ENCODE measurements at places on chromosomes 3 and 15.

GRCh38 chr15:66839506-66840112 lies 137.6 kb downstream of the SMAD6 start:
- no peak for DNase-seq

- DNase-seq, result peak; percentile 54
These were observed 85.2 kb upstream of the PPIB start for GRCh38 chr15:64247906-64248541.

DNA sequence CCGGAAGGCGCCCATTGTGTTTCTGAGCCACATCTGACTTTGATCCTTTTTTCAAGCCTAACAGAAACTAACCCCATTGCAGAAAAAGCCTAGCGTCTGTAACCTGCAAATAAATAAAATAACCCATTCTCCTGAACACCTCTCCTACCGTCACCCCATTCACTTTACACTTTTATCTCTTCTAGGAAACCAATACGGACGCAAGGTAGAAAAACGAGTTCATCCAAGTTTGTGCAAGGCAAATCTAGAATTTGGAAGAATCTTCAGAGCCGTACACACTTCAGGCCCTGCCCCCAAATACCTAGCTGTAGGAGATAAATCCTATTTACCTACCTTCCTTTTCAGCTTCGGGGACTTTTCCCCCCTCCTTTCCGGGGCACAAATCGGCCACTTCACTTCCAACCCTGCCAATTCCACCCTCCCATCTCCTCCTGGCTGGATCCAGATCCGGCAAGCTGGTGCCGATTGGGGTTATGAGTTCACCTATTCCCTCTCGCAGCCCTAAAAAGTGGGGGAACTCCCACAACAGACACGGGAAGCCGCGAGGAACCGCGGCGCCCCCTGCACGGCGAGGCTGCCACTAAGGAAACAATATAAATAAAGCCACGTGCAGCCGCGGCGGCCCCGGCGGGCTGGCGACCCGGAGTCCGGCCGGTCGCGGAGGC lies 987 bp downstream of the PRTG start:
- peak; percentile 1 for DNase-seq

DNA sequence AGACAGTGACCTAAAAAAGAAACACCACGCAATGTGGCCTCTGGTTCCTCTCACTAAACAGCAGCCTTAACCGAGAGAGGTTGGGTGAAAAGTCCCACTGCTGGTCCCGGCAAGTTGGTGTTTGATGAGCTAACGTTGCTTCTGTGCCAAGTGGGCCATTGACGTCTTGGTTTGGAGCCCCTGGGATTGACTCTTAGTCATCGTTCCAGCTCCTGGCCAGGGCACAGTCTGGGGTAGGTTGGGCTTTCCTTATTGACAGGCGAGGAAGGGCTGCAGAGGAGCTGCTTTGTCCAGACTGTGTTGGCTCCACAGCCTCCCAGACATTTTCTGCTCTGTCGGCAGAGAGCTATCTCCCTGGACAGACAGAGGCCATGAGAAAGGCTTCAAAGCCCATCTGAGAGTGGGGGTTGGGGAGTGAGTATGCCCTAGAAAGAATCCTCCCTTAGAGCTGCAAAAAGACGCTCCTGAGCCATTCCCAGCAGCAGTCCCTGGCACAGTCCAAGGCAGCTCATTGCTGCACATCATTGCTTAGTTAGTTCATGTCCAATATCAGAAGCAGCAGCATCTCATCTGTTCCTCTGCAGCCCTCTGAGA lies 28.6 kb upstream of the C3orf80 start:
- DNase-seq, result no peak

- DNase-seq, result no peak
These were observed 6.4 kb downstream of the SIAH2 start for GRCh38 chr3:150756491-150757059.

- no peak for DNase-seq
These were observed 190.0 kb downstream of the EFHB start for GRCh38 chr3:19744047-19744446.

GRCh38 chr3:161314836-161315395 lies 56.4 kb downstream of the SPTSSB start:
- peak; percentile 29 for DNase-seq

DNA sequence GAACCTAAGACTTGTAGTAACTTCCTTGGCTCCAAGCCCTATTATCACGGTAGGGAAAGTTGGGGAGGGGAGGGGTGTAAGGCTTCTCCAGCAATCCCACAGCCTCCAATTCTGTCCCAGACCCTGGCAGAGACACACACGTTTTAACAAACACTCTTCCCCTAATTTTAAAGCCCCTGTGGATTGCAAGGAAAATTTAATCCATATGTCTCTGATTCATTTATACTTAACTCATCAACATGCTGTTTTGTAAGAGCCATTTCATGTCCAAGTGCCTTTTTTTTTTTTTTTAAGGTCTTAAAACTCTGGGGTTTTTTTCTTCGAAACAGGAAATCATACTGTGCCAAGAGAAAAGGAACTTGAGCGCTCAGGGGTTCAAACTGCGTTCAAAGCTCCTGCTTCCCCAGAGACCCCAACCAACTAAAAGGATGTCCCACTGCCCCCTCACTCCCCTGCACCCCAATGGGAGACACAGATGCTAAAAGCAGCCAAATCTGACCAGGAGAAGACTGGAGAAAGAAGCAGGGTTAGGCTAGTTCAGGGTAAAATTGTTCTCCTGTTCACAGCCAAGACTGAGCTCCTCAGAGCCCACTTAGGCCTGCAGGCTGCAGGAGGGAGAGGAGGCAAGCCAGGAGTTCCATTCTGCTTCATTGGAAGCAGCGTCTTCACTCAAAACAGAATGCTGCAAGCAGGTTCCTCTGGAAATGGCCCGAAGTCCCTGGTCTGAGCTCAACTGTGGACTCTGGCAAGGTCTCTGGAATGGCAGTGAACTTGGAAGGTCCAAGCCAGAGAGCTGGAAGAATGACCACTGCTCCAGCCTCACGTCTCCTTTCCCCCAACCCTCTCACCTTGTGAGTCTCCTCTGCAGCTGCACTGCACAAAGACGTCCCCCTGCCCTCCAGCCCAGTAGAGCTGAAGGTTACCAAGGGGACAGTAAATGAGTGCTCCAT lies 172.5 kb downstream of the NTRK3 start:
- DNase-seq, result no peak

- no peak for DNase-seq
These were observed 3.4 kb upstream of the SKOR1 start for GRCh38 chr15:67821784-67822440.

- peak; percentile 80 for DNase-seq
These were observed 57.6 kb downstream of the BHLHE40 start for GRCh38 chr3:5036858-5037257.

- peak; percentile 75 for DNase-seq
These were observed 5.6 kb upstream of the SRPRB start for GRCh38 chr3:133799794-133800585.

DNA sequence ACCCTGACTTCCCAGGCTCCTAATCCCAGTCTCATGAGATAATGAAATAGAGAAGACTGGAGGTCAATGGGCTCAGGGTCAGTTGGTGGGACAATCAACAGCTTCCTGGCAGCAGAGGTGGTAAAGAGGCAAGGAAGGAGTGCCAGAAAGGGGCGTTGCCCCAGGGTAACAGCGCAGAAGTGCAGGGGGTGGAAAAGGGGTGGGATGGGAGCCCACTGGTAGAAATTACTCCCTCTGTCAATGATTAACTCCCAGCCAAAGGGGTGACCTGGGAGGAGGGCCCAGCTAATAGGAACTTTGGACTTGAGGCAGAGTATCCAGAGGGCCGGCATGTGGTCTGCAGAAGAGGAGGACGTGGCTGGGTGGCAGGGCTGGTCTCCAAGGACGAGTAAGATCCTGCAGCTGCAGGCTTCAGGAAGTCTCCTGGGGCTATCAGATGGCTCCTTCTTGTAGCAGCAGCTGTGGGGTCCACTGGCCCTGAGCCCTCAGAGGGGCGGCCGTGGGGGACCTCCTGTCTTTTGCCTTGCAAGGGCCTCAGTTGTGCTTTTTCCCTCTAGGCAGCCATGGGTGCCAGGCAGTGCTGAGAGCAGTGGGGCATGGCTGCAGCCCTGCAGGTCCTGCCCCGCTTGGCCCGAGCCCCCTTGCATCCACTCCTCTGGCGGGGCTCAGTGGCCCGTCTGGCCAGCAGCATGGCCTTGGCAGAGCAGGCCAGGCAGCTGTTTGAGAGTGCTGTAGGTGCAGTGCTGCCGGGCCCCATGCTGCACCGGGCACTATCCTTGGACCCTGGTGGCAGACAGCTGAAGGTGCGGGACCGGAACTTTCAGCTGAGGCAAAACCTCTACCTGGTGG lies 2.3 kb downstream of the GLYCTK start:
- DNase-seq, result no peak

DNA sequence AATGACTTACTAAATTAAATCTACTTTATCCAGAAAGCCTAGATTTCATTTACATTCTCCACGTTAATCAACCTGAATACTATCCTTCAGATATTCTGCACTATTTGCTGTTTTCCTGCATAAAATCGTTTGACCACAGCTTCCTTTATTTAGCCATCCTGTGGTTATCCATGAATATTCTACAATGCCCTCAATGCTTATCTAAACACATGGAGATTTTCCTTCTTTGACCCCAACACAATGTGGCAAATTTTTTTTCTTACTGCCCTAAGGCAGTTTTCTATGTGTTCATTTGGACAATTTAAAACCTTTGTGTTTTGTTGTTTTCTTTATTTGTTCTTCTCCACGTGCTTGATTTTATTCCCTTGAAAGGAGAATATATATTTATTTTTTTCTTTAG lies 495.5 kb upstream of the ROBO1 start:
- no peak for DNase-seq

- DNase-seq, result peak; percentile 92
These were observed 2.4 kb downstream of the PML start for GRCh38 chr15:73996939-73997338.

DNA sequence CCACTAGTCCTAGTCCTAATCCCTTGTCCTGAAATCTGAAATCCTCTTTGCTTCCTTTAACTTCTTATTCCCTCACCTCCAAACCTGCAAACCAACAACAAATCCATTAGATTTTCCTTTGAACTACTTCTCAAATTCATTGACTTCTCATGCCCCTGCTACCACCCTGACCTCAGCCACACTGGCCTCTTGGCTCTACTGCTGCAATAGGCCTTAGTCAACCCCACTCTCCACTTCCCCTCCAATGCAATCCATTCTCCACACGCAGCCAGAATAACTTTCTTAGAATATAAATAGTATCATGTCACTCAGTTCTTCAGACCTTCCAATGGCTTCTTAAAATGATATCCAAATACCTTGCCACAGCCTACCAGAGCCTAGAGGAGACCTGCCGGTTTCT lies 131.1 kb upstream of the GADL1 start:
- peak; percentile 10 for DNase-seq

DNA sequence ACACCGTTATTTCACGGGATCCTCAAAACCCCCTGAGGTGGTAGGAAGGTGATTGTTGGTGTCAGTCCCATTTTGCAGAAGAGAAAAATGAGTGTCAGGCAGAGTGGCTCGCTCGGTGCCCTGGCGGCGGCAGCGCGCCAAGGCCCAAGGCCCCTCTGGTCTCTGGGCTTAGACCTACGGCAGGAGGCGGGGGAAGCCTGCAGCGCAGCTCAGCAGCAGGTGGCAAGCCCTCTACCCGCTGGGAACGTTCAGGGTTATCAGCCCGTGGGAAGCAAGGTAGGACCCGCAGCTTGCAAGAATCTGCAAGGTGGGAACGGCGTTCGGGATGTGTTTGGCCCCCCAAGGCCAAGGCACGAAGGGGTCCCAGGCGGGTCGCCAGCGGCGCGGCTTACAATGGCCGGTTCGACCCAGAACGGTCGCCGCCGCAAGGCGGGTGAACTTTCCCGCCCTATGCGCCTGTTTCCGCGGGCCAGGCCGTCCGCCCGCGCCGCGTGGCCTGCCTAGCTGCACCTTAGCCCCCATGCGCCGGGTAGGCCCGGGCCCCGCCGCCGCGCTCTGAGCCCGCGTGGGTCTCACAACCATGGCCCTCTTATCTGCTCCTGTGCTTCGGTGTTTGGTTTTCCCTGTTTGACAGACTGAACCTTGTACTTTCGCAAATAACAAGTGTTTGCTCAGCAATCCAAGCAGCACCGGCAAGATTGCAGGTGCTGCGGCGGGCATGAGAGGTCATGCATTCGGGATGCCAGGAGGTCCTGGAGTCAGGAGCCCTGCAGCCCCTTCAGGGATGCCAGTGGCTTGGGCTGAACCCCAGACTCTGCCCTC lies 39.7 kb downstream of the CCNL1 start:
- no peak for DNase-seq

DNA sequence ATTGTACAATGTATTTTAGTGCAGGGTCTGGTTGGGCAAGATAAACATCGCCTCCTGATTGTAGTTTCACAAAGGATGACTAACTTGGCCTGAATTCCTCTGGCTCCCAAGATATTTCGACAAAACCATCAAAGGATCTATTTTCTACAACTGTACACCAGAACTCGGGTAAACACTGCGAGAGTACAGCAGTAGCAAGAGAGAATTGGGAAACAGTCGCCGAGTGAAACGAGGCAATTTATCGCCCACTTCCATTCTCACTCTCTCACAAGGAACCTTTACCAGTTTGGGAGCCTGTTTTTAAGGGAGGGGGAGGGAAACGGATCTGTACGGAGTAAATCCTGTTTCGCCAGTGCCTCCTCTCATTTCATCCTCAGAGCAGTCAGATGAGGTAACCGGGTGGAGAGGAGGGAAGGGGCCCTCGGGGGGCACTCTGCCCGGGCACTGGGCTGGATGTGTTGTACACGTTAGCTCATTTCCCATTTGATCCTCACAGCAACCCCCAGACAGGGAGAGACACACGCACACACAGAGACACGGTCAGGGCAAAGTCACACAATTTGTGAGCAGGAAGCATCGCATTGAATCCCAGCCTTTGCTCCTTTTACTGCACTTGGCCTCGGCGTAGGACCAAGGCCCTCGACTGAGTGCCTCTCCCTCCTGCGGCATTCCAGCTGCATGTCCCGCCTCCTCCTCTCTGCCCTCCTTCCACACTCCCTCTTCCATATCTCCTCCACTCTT lies 120.1 kb downstream of the LIPC start:
- DNase-seq, result peak; percentile 71

GRCh38 chr3:39327746-39328349 lies 1.7 kb upstream of the CCR8 start:
- DNase-seq, result no peak

DNA sequence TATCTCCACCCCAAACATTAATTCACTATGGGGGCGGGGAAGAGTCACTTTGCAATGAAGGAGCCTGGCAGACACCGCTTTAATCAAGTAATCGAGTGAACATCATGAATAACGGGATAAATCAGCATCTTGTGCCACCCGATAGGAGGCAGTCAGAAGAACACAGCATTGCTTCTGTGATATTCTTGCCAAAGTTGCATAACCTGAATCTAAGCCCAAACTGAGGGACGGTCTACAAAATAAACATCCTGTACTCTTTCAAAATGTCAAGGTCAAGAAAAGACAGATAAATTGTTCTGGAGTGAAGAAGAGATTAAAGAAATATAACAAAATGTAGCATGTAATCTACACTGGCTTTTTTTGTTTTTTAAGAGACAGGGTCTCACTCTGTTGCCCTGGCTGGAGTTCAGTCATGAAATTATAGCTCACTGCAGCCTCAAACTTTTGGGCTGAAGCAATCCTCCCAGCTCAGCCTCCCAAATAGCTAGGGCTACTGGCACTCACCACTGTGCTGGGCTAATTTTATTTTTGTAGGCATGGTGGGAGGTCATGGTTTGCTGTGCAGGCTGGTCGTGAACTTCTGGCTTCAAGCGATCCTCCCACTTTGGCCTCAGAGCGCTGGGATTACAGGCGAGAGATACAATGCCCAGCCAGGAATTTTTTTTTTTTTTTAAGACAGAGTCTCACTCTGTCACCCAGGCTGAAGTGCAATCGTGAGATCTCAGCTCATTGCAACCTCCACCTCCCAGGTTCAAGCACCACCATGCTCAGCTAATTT lies 20.1 kb upstream of the VWA5B2 start:
- DNase-seq, result no peak
